ENCODE measurements at places on chromosomes 7 and 10. TPM values are rescaled to one million over a fixed set of nuclear protein-coding genes. Genes with fewer than 3 reads are reported as not detected.

DNA sequence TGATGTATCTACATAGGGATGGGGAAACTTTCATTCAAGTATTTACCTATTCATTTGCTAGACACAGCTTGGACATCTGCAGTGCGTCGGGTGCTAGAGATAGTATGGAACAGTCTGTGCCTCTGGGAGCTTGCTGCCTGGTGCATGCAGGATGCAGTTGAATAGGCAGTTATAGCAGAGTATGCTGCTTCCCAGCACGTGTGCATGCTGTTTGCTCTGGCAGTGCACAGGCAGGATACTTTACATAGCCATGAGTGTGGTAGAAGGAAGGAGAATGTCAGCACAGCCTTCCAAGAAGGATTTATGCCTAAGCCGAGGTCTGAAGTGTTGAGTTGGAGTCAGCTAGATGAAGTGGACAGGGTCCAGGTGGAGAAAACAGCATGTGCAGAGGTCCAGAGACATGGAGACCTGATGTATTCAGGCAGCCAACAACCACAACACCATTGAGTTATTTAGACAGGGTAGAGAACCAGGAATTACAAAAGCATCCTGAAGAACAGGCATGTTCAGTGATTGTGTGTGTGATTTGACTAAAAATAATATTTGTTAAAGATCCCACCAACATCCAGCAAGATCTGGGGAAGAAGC lies 8.1 kb downstream of the MAP3K8 start:
- no peak for DNase-seq

- DNase-seq = no peak
These were observed 87.0 kb downstream of the NEUROD6 start for GRCh38 chr7:31253532-31253931.

- DNase-seq = no peak
These were observed 445.7 kb downstream of the ADRA2A start for GRCh38 chr10:111522551-111522950.

Gene ANTXRL
- total RNA-seq = not detected

DNA sequence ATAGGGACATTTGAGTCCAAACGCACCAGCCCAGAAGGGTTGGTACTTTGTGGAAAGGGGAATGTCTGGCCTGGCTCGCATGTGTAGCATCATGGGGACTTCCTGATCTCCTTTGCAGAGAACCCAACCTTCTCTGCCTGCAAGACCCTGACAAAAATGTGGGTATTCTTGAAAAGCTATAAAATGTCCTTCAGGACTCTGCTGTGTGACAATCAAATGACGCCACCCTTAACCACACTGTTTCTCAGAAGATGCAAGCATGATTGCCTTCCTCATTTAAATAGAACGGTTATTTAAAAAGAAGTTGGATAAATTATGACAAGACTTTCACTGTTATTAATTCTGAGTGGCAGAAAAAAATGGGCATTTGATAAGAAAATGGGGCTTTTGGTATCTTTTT lies 15.1 kb upstream of the GPR15LG start:
- DNase-seq = no peak

Gene FOXI2
- not detected for total RNA-seq

- no peak for DNase-seq
These were observed 905.6 kb upstream of the GHITM start for GRCh38 chr10:83233691-83234090.

Gene ABCB4
- 1.4 TPM for total RNA-seq

Gene NPTX2
- 8.1 TPM for total RNA-seq

DNA sequence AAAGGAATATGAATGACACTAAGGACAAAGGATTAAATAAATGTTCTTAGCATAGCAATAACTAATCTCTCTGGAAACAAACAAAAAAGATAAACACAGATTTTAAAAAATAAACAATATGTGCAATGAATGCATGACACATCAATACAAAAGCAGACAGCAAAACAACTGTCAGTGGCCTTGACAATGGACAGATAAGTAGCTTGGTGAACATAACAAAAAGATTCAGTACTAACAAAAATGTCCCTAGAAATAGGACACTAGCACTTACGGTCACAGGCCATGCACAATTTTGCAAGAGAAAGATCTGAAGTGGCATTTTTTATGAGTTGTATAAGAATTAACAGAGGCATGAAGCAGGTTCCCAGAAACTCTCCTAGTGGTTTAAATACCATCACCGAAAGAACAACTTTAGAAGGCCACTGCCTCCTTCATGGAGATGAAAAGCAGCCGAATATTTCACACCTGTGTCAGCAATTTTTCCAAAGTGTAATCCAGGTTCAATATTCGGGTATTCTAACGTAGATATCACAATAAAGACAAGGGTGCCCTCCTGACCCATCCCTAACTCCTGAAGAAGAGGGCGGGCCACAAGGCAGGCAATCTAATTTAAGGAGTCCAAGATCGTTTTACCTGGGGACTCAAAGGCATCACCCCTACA lies 231.3 kb upstream of the MKLN1 start:
- no peak for DNase-seq

GRCh38 chr10:24251547-24251946 lies 42.6 kb downstream of the KIAA1217 start:
- no peak for DNase-seq

DNA sequence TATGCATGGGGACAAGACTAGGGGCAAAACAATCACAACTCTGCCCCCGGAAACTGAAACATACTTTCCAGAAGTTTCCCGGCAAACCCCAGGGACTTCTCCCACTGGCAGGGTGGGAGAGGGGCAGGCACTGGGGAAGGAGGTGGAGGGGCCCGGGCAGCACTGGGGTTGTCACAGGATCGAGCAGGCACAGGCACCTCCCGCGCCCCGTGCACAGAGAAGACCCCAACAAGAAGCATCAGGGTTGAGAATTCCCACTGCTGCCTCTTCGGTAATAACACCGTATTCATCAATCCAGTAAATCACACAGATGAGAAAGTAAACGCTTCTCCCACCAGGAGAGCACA lies 490.5 kb downstream of the PTPRN2 start:
- DNase-seq = peak; percentile 32

GRCh38 chr7:142856565-142857245 lies 1.8 kb downstream of the EPHB6 start:
- no peak for DNase-seq

- DNase-seq = no peak
These were observed 4.9 kb upstream of the MCU start for GRCh38 chr10:72687035-72687434.

DNA sequence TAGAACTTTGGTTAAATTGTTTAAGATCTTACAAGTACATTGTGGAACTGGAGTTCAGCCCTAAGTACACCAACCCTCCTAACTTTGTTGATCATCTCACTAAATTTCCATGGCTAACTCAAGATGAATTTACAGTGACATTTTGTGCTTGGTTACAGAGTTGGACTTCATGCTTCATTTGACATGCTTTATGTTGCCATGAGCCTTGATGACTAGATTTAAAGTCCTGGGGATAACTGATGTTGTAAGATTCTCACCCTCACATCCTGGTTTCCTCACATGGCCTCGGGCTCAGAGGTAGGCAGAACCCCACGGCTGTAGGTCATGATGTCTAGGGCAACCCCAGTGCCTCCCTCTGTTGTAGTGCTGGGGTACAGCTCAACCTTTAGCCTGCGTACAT lies 397.2 kb upstream of the IGFBP3 start:
- DNase-seq = no peak

DNA sequence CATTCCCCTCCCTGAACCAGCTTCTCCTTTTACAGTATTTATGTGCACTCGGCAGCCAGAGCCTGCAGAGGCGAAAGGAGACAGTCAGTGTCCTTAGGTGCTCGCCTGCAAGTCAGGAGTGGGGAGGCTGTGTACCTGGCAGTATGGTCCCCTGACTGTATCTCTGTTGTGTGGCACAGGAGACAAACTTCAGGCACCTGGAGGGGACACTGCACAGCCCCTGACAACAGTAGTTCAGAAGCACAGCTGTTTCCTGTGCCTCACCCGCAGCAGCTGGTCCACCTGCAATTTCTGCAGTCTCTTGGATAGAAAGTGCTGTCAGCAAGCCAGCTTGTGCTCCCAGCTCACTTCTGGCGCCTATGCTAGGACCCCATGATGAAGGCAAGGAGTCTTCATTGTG lies 73.4 kb upstream of the LAMB4 start:
- no peak for DNase-seq

GRCh38 chr7:80348223-80348622 lies 163.6 kb downstream of the GNAT3 start:
- no peak for DNase-seq

DNA sequence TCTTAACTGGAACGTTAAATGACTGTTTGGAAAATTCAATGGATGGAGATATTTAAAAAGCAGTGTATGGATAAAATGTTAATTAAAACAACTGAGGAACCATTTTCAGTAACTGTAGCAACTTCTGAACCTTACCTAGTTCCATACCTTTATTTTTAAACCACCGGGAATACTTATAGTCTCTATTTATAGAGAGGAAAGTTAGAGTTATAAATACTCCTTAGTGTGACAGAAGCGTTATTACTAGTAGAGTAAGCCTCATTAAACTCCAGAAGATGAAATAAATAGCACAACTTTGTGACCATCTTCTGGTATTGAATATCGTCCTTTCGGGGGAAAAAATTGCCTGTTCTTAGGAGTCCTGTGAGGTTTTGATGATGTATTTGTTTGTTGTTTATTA lies 114.9 kb downstream of the LCOR start:
- DNase-seq = no peak

DNA sequence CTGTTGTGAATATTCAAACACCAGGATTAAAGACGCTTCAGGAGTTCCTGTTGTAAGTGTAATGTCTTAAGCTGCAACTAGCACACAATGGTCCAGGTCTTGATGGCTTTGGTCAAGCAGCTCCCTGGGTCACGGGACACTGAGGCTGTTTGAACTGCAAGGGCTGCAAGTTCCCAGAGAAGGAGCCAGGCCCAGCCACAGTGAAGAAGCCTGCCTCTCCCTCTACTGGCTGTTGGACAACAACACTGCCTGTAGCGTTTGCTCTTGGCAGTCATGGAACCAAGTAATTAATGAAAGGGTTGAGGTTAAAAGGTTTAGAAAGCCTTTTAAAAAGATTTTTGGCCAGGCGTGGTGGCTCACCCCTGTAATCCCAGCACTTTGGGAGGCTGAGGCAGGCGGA lies 31.9 kb upstream of the GUSB start:
- no peak for DNase-seq

DNA sequence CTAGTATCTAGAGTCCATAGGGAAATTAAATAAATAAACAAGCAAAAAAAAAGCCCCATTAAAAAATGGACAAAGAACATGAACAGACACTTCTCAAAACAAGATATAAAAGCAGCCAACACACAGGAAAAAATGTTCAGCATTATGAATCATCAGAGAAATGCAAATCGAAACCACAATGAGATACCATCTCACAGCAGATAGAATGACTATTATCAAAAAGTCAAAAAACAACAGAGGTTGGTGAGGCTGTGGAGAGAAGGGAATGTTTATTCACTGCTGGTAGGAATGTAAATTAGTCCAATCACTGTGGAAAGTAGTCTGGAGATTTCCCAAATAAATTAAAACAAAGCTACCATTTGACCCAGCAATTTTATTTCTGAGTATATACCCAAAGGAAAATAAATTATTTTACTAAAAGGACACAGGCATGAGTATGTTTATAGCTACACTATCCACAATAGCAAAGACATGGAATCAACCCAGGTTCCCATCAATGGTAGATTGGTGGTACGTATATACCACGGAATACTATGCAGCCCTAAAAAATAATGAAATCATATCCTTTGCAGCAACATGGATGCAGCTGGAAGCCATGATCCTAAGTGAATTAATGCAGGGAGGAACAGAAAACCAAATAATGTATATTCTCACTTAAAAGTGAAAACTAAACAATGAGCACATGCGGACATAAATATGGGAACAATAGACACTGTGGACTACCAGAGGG lies 366.5 kb upstream of the SEMA3C start:
- DNase-seq = no peak

GRCh38 chr10:103554488-103555324 lies 61.2 kb downstream of the NEURL1 start:
- DNase-seq = peak; percentile 83

- no peak for DNase-seq
These were observed 8.7 kb upstream of the CAMK2B start for GRCh38 chr7:44333911-44334733.

Gene ZNF107
- total RNA-seq = 8.3 TPM

DNA sequence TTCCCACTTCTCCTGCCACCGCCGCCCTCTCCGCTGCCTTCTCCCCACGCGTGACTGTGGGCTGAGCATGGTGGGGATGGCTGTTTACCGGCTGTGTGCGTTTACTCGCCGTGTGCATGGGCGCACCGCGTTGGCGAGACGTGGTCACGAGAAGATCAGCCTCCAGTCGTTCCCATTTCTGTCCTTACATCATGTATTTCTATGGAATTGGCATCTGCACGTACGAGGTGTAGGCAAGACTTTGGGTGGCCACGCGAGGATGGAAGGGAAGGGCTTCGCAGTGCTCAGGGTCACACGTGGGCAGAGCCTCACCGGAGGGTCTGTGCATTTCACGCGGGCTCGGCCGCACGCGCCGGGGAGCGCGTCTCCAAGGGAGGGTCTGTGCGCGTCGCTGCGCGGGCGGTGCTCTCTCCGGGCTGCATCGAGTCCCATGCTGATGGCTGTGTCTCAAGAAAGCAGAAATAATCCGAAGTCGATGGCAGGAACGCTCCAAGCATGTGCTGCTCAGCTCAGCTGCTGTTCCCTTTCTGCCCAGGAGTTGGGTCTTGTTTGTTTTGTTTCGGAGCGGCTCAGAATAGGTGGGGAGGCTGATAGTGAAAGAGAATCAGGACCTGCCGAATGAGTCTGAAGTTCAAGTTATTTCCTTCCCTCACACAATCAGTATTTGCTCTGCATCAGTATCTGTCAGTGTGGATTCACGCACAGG lies 973 bp downstream of the CAMK1D start:
- peak; percentile 72 for DNase-seq

DNA sequence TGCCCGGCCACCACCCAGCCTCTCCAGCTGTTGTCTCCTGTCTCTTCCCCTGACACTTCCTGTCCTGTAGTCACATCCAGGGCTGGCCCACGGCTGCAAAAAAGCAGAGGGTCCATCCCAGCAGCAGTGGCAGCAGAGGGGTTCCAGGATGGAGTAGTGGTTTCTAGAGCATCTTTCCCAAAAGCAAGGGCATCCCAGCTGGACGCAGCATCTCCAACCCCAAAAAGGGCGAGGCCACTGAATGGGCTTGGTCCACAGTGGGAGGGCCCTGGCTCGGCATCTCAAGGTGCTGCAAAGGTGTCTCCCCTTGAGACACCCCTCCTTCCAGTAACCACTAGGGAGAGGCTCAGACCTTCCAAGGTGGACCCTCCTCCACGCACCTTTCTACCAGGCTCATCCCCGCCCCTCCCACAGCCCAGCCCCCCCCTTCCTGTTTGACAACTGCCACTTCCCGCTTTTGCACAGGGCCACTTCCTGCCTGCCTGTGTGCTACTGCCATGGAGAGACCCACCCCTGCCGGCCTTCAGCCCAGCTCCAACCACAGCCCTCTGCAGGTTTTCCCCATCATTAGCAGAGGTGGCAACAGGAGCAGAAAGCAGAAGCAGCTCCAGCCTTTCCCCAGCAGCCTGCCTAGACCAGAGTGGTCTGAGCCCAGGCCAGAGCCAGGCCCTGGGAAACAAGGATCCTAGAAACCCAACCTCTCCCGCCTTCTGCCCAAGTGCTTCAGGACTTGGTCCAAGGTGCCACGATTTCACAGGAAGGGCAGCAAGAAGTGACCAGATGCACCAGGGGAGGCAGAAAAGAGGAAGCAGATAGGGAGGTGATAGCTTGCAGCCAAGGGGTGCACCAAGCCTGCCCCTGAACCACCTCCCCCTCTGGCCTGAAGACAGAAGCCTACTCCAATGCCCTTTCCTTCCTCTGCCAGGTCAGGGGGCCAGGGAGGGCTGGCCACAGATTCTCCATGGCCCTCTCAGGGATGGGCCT lies 8.6 kb downstream of the CAMK2G start:
- peak; percentile 69 for DNase-seq

Gene SPDYE6
- total RNA-seq = not detected

Gene NPS
- total RNA-seq = not detected
